A673 (cell line): ENCODE measurements at places on chromosomes 2 and 18. TPM values are rescaled to one million over a fixed set of nuclear protein-coding genes. Genes with fewer than 3 reads are reported as not detected.

The RAB31 gene
- 6.1 and 8.1 TPM in 2 replicates for total RNA-seq

The AGXT gene
- total RNA-seq = not detected in 2 replicates

The PAX8 gene
- 3.1 and 3.2 TPM in 2 replicates for total RNA-seq

The MARCO gene
- total RNA-seq = not detected in 2 replicates

The OTOF gene
- total RNA-seq = not detected in 2 replicates

The RESP18 gene
- total RNA-seq = not detected in 2 replicates

The GPR17 gene
- total RNA-seq = 0.28 and 0.45 TPM in 2 replicates

DNA sequence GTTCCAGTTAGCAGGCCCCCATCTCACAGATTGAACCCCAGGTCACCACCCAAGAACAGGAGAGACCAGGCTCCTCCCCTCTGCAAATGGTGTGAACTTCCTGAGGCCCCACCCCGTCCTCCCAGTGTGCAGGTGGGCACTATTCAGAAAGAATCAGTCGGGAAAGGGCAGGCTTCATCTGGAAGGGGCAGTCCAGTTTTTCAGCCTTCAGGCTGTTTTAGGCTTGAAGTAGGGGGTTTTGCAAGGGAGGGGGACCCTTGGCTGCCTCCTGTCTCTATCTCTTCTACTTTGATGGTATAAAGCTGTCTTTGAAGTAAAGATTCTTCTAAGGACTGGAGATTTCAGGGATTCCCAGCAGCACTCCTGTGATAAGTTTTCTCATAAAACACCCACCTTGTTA, 267.6 kb downstream of the RND3 start:
- DNase-seq = no peak

GRCh38 chr2:216540920-216541319, 42.3 kb downstream of the RPL37A start:
- no peak for DNase-seq

DNA sequence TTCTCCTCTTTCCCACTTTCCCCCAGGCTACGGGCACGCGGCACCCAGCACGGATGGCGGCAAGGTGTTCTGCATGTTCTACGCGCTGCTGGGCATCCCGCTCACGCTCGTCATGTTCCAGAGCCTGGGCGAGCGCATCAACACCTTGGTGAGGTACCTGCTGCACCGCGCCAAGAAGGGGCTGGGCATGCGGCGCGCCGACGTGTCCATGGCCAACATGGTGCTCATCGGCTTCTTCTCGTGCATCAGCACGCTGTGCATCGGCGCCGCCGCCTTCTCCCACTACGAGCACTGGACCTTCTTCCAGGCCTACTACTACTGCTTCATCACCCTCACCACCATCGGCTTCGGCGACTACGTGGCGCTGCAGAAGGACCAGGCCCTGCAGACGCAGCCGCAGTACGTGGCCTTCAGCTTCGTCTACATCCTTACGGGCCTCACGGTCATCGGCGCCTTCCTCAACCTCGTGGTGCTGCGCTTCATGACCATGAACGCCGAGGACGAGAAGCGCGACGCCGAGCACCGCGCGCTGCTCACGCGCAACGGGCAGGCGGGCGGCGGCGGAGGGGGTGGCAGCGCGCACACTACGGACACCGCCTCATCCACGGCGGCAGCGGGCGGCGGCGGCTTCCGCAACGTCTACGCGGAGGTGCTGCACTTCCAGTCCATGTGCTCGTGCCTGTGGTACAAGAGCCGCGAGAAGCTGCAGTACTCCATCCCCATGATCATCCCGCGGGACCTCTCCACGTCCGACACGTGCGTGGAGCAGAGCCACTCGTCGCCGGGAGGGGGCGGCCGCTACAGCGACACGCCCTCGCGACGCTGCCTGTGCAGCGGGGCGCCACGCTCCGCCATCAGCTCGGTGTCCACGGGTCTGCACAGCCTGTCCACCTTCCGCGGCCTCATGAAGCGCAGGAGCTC, 35.4 kb downstream of the KCNK3 start:
- DNase-seq = no peak

GRCh38 chr18:35577045-35577848, 4.3 kb upstream of the GALNT1 start:
- no peak for DNase-seq

- peak; percentile 64 for DNase-seq
These were observed 7.9 kb upstream of the CFAP36 start for GRCh38 chr2:55511508-55512124.

DNA sequence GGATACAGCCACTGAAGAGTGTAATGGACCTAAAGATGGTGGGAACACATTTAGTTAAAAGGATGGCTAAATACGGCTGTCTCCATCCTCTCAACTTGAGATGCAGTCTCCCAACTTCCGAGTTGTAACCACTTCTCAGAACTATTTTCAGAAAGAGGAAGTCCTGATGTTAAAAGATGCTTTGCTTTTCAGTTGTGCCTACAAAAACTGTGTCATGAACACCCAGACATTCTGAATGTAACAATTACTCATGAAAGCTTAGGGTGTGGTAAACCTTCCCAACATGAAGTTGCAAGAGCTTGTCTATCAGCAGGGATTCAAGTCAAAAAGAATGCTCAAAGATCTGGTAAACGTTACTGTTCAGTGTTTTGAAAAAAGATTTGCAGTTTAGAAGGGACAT, 147.9 kb downstream of the DOCK10 start:
- no peak for DNase-seq

DNA sequence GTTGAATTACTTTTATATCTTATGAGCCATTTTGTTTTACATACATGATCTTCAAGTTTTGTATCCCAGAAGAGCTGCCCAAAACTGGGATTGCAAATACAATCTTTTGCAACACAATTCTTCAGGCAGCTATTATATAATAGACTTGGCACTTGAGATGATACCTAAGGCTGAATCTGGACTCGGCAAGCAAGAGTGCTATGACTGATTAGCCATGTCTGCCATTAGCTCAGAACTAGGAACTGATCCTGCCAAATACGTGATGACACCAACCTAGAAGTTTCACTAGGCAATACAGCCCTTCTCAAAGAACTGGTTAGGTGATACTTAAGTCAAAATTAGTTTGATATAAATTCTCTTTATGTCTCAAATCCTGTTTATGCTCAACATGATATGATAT, 619.6 kb downstream of the CPS1 start:
- DNase-seq = no peak

DNA sequence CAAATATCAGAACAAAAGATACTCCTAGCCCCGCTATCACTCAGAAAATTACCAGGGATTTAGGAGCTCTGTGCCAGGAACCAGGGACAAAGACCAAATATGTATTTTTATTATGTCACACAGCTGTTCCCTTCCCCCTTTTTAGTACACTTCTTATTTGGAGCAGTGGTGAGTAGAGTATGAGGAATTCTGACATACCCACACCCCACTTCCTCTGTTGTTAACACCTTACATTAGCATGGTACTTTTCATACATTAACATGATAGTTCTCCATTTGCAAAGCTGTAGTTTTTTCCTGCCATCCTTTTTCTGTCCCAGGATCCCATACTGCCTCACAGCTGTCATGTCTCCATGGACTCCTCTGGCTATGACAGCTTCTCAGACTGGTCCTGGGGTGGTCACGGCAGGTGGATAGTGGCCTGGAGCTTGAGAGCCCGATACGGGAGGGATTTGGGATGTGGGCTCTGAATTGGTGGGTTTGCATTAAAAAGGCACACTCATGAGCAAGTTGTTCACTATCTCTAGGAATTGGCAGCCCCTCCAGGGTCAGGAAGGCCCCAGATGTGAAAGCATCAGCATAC, 100.2 kb downstream of the SH3RF3 start:
- no peak for DNase-seq

GRCh38 chr2:208000701-208001395, 24.5 kb downstream of the PLEKHM3 start:
- no peak for DNase-seq

GRCh38 chr2:29520001-29520400, 401.4 kb downstream of the ALK start:
- DNase-seq = no peak

DNA sequence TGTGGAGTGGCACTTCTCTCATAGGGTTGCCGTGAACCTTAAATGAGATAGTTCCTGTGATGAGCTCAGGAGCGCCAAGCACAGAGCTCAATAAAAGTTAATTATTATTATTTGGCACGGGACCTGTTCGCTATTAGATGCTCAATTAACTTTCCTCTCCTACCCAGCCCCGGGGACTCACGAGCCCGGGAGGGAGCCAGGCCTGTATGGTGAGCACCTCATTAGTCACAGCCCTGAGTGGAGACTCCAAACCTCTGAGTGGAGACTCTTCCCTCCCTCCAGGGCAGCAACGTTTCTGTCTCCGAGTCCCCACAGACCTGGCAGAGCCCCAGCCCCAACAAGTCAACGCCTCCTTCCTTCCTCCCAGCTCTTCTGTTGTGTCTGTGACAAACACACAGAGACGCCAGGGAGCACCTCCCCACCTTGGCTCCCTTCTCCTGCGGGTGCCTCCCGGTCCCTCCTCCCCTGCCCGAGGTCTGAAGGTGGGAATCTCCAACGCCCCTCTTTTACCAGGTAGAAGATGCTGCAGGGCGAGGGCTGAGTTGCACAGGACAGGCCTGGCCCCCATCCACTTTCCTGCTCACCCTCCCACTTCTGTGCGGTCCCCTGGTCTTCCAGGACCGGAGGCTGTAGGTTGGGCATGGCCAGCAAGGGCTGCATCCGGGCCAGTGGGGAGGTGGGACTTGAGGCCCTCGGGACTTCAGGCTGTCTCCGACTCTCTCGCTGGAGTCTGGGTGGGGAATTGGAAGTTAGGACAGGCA, 52.7 kb upstream of the ODC1 start:
- no peak for DNase-seq
